NCI-H345 (cell line): ENCODE measurements at places on chromosomes 13 and 19.

- no peak for DNase-seq
Measured at GRCh38 chr19:32921624-32922023, 50.1 kb downstream of the CEP89 start.

DNA sequence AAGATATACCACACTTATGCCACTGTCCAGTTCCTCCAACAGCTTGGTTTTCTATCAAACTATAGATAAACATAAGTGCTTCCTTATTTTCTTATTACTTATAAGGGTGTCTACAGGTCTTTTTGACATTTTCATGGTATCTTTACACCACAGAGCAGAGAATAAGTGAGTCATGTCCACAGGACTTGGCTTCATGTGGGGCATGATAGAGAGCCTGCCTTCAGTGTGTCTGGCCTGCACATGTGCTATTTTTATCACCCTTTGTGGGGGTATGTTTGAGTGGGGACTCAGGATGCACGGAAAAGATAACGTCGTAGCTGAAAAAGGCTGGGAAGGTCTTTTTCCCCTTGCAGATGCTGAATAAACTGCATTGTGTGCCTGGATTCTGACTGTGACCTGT lies 8.1 kb upstream of the STOML3 start:
- DNase-seq: no peak

GRCh38 chr13:52428295-52428694 lies 22.1 kb downstream of the VPS36 start:
- DNase-seq: no peak

DNA sequence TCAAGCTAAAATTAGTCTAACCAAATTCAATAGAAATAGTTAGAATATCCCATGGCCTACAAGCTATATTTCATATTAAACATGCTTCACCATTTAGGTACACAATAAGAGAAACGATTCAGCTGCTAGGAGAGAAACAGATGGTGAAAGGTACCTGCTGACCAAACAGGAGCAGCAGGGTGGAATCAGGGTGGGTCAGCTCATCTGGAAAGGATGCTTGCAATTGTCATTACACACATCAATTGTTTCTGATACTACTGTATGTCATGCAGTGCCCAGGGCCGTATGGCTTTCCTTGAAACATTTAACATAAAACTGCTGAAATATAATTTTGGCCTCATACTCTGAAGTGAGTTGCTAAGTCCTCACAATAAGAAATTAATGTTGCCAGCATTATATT lies 776.0 kb downstream of the DACH1 start:
- DNase-seq: peak; percentile 25

GRCh38 chr19:8423817-8424223 lies 10.7 kb downstream of the MARCHF2 start:
- no peak for DNase-seq

- DNase-seq: no peak
Measured at GRCh38 chr13:99051768-99052455, 74.0 kb upstream of the DOCK9 start.

- DNase-seq: no peak
Measured at GRCh38 chr19:44640518-44640917, 3.2 kb upstream of the PVR start.

- no peak for DNase-seq
Measured at GRCh38 chr13:41707194-41707821, 250.0 kb downstream of the RGCC start.

GRCh38 chr13:48252176-48252575 lies 19.2 kb downstream of the ITM2B start:
- no peak for DNase-seq

GRCh38 chr19:48928164-48929025 lies 5.1 kb upstream of the DHDH start:
- DNase-seq: no peak

DNA sequence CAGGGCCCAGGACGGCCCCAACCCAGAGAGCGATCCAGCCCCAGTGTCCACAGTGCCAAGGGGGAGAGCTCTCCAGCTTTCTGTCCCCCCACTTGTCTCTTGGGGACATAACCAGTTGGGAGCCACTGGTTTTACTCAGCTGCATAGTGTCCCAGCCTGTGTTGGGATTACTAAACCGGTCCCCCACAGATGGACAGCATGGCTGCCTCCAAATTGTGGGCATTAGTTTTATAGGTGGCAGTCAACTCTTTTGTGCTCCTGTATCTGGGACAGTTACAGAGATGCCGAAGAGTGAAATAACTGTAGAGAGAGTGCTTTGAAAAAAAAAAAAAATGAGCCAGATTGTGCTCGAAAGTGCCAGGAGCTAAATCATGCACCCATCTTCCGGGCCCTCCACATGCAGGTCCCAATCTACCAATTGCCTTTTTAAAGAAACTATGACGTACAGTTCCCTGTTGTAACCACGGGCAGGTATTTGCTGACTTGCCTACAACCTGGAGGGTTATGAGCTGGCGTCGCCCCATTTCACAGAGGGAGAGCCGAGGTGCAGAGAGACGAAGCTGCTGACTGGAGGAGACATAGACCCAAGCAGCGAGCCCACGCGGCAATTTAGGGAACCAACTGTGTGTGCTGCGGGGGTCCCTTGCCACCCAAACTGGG lies 2.4 kb upstream of the NFIC start:
- no peak for DNase-seq

DNA sequence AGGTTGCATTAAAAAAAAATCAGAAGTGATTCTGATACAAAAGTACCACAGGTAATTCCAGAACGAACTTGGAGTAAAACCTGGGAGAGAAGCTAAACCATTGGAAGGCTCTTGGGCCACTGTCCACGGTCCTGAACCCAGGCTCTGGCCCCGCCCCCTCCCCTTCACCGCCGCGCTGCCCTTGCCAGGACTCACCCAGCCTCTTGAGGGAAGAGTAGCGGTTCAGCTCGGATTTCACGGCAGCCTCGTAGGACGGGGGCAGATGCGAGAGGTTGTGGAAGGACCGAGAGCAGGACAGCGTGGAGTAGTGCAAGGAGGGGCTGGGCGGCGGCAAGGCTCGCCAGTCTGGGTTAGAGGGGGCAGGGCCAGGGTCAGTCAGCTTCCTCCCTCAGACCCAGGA lies 5.7 kb downstream of the SHISA7 start:
- DNase-seq: no peak

GRCh38 chr19:42697884-42698283 lies 42.4 kb downstream of the PSG3 start:
- DNase-seq: no peak

DNA sequence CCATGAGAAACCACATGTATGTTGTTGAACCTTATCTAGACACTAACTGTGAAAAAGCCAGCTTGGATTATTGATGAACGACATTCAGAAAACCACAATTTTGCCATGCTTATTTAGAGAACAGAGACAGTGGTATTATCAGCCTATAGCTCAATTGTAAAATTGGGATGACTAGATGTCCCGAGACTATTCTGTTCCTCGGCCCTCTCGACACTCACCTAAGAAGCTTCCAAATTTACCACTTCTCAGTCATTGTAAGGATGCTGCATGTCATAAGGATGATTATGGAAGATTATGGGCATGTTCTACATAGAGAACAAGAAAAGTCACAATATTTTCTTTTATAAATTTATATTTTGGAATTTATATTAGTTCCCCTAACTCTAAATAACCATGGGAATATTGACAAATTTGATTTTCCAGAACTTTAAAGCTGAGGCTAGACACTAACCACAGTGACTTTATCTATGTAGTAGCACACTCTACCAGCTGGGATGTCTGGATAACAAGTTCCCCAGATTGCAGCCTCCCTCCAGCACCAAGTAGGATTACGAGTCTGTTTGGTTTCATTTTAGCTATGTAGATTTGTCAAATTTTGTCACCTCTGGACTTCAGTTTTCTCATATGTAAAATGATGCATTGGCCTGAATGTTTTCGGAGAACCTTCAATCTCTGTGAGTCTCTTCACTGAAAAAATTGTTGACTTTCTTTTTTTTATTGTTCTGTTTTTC lies 513.6 kb downstream of the IRS2 start:
- no peak for DNase-seq

- no peak for DNase-seq
Measured at GRCh38 chr13:65585346-65585745, 1644.8 kb downstream of the PCDH9 start.

DNA sequence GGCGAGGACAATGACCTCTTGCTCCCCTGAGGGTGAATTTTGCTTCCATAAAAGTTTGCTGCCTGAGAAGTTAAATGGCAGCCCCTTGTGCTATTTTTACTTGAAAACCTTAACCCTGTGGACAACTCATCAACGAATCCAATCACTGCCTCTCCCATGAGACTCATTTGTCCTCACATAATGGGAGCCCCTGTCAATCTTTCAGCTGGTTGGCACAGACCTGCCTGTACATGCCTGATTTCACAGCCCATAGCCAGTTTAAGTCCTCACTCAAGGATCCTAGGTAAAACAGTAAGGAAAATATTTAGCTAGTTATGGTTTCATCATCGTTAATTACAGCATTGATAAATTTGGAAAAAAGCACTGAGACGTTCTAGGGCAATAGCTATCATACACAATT lies 207.4 kb downstream of the NHLRC3 start:
- DNase-seq: peak; percentile 66

- no peak for DNase-seq
Measured at GRCh38 chr19:36183245-36183628, 31.0 kb upstream of the COX7A1 start.

- no peak for DNase-seq
Measured at GRCh38 chr19:46066471-46066870, 25.7 kb upstream of the IGFL4 start.

DNA sequence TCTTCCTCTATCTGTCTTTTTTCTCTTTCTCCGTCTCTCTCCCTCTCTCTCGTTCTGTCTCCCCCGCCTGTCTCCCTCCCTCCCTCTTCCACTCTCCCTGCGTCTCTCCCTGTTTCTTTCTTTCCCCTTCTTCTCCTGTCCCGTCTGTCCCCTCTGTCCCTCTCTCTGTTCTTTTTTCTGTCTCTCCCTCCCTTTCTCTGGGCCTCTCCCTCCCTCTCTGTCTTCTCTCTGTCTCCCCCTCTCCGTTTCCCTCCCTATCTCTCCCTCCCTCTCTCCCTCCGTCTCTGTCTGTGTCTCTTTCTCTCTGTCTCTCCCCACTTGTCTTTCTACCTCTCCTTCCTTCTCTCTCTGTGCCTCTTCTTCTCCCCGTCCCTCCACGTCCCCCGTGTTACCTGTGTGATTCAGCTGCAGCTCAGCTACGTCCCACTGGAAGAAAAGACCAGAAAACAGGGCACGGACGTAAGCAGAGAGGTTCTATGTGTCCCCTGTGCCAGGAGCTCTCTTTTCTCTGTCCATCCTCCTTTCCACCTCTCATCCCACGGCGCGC lies 1.2 kb downstream of the CD70 start:
- no peak for DNase-seq

GRCh38 chr13:111508902-111509509 lies 188.6 kb downstream of the TEX29 start:
- DNase-seq: peak; percentile 36

DNA sequence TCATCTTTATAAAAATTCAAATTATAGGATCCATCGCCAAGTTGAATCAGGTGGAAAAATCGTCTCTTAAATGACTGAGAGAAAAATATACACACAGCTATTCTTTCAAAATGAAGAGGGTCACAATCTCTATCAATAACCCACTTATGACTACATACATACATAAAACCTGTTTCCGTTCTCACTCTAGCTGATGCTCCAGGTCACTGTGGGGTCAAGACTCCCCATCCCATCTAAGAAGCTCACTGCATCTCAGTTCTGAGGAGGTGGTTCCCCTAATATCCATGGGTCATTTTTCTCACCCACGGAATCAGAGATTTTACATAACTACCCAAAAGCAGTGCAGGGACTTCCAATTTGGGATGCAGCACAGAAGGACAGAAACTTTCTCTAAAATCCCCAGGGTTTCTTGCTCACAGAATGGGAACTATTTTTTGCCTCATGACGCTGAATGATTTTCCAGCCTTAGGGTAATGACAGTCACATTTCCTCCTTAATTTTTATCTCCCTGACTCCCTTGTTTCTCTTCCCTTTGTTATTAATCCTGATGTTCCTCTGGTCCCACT lies 56.8 kb downstream of the DOCK9 start:
- no peak for DNase-seq

- no peak for DNase-seq
Measured at GRCh38 chr13:19634256-19634740, 839 bp downstream of the MPHOSPH8 start.

GRCh38 chr19:900302-901111 lies 7.2 kb downstream of the RNU6-9 start:
- no peak for DNase-seq

- DNase-seq: no peak
Measured at GRCh38 chr13:49466292-49466838, 22.3 kb downstream of the SETDB2 start.

GRCh38 chr13:66128201-66128600 lies 1101.9 kb downstream of the PCDH9 start:
- DNase-seq: no peak

DNA sequence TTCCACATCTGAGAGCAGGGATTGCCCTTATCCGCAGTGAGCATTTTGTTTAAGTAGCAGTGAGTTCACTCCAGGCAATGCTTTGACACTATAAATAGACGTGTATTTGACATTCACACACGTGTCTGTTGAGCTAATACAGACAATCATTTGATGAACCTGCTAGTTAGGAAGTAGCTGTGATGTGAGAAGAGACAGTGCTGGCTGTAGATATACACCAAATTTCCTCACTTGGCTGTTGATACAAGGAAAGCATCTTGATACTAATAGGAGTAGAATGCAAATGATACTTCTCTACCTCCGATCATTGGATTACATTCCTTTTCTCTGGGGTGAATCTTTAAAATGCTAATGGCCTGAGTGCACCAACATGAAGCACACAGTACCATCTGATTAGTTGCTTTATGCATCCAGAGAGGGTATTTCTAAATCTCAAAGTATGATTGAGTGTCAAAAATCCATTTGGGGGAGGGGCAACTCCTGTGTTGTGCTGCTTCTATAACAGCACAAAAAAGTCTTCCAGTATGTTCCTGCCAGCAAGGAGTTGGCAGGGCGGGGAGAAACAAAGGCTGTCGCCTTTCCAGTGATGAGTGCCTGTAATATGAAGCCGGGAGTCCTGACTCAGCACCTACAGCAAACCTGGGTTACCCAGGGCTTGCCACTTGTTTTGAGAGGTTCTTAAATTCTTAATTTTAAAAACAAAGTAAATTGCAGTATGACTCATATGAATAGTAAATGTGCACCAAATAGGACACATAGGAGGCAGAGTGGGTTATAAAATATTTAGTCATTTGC lies 7.0 kb downstream of the CUL4A start:
- peak; percentile 50 for DNase-seq

DNA sequence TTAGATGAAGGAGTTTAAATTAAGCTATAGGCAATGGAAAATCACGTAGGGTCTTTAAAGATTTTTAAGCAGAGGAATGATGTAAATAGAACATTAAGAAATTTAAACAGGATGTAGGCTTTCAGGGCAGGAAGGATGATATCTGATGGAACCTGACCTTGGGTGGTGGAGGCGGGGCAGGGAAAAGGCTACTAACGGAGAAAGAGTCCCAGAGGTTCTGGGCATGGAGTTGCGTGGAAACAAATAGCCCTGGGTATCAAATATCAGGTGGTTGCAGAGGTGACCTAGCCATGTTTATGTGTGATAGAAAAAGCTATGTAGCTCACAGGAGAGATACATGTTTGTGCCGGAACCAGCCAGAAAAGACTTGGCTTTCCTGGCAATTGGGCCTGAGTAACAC lies 7.8 kb upstream of the CDK8 start:
- peak; percentile 0 for DNase-seq

GRCh38 chr19:12833738-12834565 lies 427 bp downstream of the RTBDN start:
- peak; percentile 54 for DNase-seq

- peak; percentile 67 for DNase-seq
Measured at GRCh38 chr13:26247011-26247410, 6.9 kb upstream of the CDK8 start.

- DNase-seq: no peak
Measured at GRCh38 chr13:46864941-46865340, 31.9 kb downstream of the HTR2A start.
